Uterine smooth muscle cell (primary cell): ENCODE measurements at places on chromosomes 16 and 17. TPM values are rescaled to one million over a fixed set of nuclear protein-coding genes. Genes with fewer than 3 reads are reported as not detected.

The CES1 gene
- total RNA-seq, result 0.22 and 1.00 TPM in 2 replicates

The TMEM235 gene
- not detected in 2 replicates for total RNA-seq

The GAS2L2 gene
- under 0.01 TPM in 1 of 2 replicates, not detected in the other for total RNA-seq

The SLFN5 gene
- total RNA-seq, result 139 and 188 TPM in 2 replicates

The ARL17A gene
- 2.4 and 7.4 TPM in 2 replicates for total RNA-seq

The VPS35L gene
- 21.6 and 37.1 TPM in 2 replicates for total RNA-seq

The LPO gene
- total RNA-seq, result not detected in 2 replicates

The SLC5A10 gene
- under 0.01 TPM in 1 of 2 replicates, not detected in the other for total RNA-seq

The KLHL10 gene
- 0.12 TPM in 1 of 2 replicates, not detected in the other for total RNA-seq

The NT5M gene
- total RNA-seq, result 2.2 and 3.7 TPM in 2 replicates

The CCL14 gene
- total RNA-seq, result not detected in 2 replicates

The SEZ6 gene
- not detected in 2 replicates for total RNA-seq

The LDHD gene
- total RNA-seq, result 0.44 and 2.1 TPM in 2 replicates

The MOSMO gene
- 29.7 and 49.0 TPM in 2 replicates for total RNA-seq
